ENCODE measurements at places on chromosomes 5 and 9. TPM values are rescaled to one million over a fixed set of nuclear protein-coding genes. Genes with fewer than 3 reads are reported as not detected.

DNA sequence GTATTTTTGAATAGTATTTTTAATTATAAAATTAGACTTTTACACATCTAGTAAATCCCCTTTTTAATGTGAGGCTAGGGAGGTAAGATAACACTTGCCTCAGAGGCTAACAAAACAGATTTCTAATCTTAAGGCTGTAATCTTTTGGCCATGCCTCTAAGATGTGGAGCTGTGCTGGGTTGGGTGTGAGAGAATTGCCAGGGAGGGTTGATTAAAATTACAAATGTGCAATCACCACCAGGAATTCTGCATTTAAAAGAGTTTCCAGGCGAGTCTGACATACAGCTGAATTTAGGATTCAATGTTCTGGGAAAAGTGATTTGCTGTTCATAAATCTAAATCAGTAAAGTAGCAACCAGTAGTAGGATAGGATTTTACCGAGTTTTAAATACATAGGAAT is 73.3 kb downstream of the NUDT12 start:
- no peak for DNase-seq

DNA sequence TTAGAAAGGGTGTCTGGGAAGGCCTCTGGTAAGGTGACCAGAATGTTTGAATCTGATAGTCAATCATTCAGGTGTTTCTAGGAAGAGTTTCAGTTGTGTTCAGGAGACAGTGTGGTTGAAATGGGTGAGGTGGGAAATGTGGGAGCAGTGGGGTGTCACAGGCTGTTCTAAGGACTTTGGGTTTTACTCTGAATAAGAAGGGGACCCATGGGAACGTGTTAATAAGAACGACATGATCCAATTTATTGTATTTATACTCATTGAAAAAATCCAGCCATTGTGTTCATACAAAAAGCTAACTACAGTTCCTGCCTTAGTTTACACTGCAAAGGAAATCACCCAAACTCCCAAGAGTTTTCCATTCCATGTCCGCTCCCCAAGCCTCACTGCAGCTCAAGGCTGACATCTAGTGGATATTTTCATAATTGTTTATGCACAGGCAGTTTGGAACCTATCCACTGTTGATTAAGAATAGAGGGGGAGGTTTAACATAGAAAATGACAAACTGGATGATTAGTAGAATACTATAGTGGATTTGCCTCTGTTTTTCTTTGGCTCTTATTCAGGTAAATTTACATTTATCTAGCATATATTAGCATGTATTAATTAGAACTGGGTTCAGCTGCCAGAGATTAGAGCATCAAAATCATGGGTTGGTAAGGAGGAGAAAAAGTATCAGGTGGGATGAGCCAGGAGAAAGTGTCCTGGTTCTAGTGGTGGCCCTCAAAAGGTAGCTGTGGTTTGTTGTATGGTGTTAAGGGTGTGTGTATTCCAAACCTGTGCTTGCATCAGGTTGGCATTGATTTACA is 17.7 kb downstream of the CAVIN4 start:
- DNase-seq = no peak

GRCh38 chr5:61020415-61020814 is 75.4 kb downstream of the NDUFAF2 start:
- DNase-seq = no peak

GRCh38 chr5:171542525-171543140 is 123.2 kb downstream of the FGF18 start:
- no peak for DNase-seq

Gene ABLIM3
- total RNA-seq = 50.8 TPM

Gene C9orf57
- not detected for total RNA-seq

Gene FIBCD1
- not detected for total RNA-seq

Data from vagina (tissue), 2 donors.